Epithelial cell of esophagus (primary cell): ENCODE measurements at places on chromosomes 7 and 10.
A peak's percentile ranks its signal among the peaks of the same experiment; 100 is the strongest.

- DNase-seq: peak; percentile 28
Observed at GRCh38 chr7:83947260-83947659, 247.3 kb downstream of the SEMA3A start.

DNA sequence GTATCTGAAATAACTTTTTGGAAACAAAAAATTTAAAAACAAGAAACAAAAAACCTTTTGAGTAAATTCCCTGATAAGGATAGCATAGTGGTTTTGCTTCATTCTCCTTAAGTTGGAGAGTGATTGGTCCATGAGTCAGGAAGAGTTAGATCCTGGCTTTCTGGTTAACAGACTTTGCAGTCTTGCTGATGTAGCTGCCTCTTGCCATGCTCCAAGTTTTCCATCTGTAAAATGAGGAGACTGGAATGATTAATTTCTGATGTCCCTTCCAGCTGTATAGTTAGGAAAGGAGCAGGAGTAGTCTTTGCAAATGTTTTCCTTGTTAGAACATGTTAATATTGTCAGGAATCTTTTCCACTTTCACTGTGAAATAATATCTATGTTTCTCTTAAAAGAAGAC lies 266.6 kb downstream of the DNAJB9 start:
- DNase-seq: no peak

- DNase-seq: no peak
Observed at GRCh38 chr10:123930340-123931001, 38.9 kb upstream of the CPXM2 start.

DNA sequence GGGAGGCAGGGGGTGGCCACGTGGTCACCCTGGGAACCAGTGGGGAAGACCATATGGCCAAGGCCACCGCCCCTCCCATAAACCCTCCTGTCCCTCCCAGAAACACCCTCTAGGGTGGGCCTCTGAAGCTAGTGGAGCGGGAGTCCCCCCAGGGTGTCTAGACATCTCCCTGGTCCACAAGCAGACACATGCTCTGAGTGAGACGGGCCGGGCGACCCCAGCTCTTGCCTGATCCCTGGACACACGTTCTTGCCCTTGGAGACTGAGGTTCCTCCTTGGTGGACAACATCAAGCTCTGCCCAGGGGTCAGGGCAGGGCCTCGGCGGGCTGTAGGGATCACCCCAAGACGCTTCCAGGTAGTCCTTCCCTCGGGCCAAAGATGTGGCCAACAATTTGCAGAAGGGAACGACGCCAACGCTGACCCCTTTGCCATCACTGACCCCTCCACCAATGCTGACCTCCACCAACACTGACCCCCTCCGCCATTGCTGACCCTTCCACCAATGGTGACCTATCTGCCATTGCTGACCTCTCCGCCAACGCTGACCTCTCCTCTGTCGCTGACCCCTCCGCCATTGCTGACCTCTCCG lies 57.1 kb downstream of the FOXL3 start:
- no peak for DNase-seq

- no peak for DNase-seq
Observed at GRCh38 chr10:124078714-124079113, 14.7 kb downstream of the CHST15 start.

DNA sequence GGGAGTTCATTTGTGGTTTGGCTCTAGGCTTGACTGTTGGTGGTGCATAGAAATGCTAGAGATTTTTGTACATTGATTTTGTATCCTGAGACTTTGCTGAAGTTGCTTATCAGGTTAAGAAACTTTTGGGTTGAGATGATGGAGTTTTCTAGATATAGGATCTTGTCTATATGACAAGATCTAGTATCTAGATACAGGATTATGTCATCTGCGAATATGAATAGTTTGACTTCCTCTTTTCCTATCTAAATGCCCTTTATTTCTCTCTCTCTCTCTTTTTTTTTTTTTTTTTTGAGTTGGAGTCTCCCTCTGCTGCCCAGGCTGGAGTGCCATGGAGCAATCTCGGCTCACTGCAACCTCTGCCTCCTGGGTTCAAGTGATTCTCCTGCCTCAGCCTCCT lies 62.9 kb downstream of the MGAM2 start:
- DNase-seq: no peak
